ENCODE measurements at places on chromosomes 7 and 10.

DNA sequence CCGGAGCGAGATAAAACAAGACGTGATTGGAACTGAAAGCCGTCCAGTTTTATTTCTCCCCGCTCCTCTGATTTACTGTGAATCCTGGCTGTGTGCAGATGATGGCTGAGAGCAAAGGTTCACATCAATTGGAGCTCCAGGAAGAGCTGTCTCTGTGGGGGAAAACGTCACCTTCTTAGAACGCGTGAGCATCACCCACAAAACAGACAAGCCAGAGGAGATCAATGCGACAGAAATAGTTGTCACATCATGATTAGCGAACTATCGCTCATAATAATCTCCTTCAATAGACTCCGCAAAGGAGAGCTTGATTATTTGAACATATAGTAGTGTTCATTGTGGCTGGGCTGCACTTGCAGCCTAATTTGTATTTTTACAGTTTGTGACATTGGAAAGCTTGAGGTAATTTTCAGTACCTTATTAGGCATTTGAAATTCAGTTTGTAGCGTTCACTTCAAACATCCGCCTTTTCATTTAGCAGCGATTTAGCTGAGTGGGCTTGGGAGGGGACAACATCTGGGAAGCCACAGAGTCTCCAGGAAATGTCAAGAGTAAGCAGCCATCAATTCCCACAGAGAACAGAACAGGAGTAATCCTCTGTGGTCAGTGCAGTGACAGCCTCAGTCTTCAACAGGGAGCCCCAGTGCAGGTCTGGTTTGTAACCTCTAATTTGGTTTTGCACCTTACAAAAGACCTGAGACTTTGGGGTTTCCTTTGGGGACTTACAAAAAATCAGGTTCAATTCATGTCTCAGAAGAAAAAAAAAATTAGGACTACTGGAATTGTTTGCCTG is 276.8 kb upstream of the PFKP start:
- no peak for DNase-seq

DNA sequence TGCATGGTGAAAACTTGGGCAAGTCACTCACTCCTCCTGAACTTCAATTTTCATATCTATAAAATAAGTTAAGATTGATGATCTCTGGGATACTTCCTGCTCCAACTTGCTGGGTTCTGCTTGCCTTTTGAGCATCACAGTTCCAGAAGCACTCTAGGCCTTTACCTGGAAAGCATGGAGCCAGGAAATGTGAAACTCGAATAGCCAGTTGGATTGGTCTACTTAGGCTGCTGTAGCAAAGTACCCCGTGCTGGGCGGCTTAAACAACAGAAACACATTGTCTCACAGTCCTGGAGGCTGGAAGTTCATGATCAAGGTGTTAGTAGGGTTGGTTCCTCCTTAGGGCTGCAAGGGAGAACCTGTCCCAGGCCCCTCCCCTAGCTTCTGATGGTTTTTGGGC is 64.5 kb downstream of the NAMPT start:
- DNase-seq = no peak

DNA sequence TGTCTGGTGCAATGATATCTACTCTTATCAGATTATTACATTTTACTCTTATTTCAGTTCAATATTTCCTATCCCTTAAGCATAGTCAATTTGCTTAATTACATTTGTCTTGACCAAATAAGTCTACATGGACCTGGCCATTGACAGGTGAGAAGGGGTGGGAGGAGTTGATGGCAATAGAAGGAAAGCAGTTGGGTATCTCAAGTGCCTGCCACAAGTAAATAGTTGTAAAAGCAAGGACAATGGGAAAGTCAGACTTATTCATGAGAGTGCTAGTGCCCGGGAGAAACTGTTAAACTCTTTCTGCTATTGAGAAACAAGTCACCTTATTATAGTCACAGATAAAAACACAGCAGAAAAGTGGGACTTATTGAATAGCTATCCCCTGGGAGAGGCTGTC is 32.4 kb upstream of the HGF start:
- DNase-seq = no peak

DNA sequence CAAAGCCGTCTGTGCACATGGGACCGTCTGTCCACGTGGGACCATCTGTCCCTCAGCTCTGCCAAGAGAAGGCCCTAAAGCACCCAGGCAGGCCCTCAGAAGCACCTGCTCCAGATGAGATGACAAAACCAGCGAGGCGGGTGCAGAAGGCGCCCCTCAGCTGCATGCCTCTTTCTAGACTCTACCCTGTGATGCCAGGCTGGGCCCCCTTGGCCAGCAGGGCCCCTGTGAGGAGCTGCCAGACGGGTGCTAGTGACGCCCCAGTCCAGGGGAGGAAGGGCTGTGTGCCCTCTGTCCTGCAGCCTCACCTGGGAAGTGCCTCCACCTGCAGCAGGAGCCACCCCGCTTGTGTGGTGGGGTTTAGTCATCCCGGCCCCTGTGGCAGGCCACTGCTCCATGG is 309.2 kb upstream of the SHH start:
- no peak for DNase-seq

DNA sequence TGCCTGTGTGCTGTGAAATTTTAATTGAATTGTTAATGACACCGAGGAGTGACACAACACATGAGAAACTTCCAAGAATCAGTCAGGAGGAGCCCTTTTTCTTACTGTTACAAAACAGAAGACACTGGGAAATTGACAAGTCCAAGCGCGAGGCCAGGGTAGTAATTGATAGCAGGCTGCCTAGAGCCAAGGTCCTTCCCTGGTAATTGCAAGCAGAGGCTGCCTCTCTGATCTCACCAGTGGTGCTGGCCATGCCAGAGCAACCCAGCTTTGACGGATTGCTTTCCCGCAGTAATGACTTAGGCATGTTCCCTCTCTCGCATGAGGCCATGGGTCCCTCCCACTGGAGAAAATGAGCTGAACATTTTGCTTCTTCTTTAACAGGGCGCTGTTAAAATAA is 111.5 kb downstream of the LRMDA start:
- DNase-seq = peak; percentile 87
